ENCODE measurements at places on chromosomes 2 and 18.

DNA sequence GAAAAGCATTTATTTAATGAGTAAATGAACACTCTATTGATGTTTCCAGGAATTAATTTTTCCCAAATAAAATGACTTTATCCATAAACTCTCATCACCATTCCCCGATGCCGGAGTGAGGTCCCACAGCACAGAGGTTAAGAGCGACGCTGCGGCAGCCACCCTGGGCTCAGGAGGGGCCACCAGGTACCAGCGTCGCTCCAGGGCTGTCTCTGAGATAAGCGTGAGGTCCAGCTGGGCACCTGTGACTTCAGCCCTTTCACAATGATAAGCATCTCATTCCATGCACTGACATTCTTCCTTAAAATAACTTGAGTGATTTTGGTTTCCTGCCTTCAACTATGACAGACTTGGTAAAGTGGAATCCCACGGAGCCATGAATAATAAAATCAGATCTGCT is 182.1 kb downstream of the TWIST2 start:
- no peak for DNase-seq

GRCh38 chr2:191910518-191910917 is 63.6 kb upstream of the CAVIN2 start:
- DNase-seq, result no peak

DNA sequence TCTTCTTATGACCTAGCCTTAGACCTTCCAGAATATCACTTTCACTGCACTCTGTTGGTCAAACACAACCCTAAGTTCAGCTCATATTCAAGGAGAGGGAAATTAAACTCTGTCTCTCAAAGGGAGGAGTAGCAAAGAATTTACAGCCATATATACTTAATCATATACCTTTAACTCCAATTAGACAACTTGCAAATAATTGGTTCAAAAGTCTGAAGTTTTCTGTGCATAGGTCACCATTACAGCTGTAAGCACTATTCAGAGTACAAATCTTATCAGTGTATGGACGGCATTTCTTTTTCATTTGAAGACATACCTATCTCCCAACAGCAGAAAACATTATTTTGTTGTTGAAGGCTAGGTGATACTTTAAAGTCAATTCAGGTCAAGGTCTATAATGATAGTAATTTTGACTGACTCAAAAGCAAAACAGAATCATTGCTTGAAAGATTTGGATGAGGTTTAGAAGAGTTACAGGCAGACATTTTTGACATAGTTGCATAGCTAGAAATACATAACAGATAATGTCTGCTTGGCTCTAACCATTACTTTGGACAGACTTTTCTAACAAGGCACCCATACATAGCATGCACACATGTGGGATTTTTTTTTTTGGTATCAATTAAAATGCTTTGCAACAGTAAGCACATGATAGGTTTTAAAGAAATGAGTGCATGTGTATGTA is 131.5 kb downstream of the CPS1 start:
- no peak for DNase-seq

DNA sequence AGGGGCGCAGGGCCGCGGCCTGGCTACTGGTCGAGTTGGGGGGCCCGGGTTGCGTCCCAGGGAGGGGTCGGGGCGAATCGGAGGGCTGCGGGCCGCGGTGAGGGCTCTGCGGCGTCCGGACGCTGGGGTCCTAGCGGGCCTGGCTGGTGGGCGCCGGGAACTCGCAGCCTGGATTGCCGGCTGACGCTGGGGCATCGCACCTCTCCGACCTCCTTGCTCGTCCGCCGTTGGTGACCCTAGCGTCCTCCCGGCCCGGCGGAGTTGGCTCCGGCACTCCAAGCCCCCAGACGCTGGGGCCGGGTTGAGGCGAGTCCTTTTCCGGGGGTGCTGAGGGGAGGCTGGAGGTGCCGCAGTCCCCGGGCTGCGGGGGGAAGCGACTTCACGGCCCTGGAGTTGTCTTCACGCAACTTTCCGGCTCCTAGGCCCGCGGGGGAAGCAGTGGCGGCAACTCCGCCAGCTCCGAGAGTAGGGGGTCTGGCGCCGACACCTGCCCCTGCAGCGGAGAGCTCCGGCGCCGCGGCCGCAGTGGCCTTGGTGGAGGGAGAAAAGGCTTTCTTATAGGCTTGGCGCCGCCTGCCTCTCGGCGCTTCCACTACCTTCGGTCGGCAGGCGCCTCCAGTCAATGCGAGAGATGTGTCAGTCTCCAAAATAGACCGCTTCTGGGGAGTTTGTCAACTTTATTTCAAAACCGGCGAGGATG is 70.3 kb downstream of the HAUS1 start:
- peak; percentile 34 for DNase-seq

- no peak for DNase-seq
These were observed 16.4 kb upstream of the NFATC1 start for GRCh38 chr18:79379251-79379905.

DNA sequence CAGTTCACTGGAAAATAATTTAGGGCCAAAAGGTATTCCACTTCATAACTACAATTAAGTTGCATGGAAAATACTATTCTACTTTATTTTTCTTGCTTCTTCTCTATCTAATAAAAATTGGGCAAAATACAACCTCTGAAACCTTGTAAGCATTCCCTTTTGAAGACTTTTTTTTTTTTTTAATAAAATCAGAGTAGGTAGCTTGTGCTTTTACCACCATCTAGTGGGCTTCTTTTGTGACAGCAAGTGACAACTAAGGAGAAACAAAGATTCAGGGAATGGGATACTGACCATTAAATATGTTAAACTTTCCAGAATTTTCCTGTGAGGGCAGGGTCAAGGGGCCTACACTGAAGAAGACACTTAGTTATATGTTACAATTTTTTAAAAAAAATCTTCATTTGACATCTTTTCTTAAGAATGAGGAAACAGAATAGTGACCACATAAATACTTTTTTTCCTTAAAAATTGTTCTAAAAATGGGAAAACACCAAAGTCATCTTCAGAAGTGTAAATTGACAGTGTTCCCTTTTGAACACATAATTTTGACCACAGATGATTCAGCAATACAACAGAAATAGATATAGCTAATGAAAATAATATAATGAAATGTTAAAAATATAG is 1183.2 kb upstream of the ACVR2A start:
- DNase-seq, result peak; percentile 79

GRCh38 chr2:60353406-60353800 is 200.1 kb downstream of the BCL11A start:
- no peak for DNase-seq

- DNase-seq, result no peak
These were observed 1.1 kb upstream of the HDHD2 start for GRCh38 chr18:47151439-47151838.

DNA sequence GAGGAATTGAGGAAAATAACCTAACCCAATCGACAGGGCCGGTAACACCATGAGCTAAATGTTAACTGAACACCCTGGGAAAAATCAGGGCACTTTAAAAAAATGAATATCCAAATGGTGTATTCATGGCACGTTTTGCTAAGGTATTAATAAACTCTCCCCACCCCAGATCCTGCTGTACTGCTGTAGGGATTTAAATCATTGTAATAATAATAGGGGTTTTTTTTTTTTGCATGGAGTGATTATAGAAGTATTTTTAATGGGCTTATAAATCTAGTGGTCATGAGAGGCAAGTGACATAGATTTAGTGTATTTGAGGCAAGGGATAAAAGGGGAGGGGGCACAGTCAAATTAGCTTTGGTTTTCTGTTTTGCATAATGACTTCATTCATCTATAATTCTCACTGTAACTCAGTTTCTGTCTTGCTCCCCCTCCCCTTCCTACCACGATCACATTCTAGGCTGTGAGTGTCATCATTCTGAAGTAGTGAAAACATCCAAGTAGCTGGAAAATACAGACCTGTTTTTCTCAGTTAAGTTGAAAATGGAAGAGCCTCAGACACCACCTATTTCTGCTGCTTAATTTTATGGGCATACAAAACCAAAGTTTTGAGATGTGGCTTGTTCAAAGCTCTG is 18.2 kb upstream of the MGAT5 start:
- DNase-seq, result no peak

- no peak for DNase-seq
These were observed 419.8 kb downstream of the DPP10 start for GRCh38 chr2:114862243-114862642.

GRCh38 chr2:140975237-140975636 is 1155.6 kb downstream of the LRP1B start:
- DNase-seq, result no peak

GRCh38 chr18:44826418-44827259 is 146.0 kb downstream of the SETBP1 start:
- DNase-seq, result peak; percentile 71

DNA sequence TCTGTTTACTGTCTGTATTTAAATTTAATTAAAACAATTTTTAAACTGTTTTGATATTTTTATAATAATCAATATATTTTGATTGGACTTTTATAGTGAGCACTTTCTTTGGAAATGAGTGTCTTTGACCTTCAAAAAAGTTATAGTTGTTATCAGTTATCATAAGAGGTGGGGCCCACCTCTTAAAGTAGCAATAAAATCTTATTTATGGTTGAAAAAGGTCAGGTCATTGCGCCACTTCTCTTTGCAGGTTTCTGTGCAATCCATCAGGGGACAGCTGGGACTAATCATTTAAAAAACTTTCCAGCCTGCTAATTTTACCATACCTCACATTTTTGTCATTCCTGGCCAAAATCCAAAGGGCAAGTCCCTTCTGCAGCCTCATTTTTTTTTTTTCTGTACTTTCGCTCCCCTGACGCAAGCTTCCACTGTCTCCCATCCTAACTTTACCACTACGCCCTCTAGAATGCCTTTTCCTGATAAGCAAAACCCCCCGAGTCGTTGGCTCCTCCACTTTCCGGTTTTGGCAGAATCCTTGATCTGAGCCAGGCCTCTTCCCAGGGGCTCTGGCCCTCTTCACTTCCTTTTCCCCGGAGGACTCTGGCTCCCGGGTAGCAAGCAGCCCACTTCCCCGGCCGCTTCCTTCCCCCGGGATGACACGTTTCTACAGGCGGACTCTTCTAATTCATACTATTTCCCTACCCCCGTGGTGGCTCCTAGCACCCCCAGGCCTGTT is 1.1 kb upstream of the SEH1L start:
- DNase-seq, result peak; percentile 90

GRCh38 chr2:62334009-62334408 is 138.1 kb downstream of the B3GNT2 start:
- peak; percentile 28 for DNase-seq

DNA sequence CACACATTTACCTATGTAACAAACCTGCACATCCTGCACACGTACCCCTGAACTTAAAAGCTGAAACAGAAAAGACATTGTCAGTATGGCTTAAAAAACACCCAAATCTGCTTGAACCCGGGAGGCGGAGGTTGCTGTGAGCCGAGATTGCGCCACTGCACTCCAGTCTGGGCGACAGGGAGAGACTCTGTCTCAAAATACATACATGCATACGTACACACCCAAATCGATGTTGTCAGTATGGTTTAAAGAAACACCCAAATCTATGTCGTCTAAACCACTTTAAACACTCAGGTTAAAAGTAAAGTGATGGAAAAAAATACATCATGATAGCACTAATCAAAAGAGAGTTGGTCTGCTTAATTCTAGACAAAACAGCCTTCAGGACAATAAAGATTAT is 257.5 kb downstream of the RPRM start:
- DNase-seq, result no peak

DNA sequence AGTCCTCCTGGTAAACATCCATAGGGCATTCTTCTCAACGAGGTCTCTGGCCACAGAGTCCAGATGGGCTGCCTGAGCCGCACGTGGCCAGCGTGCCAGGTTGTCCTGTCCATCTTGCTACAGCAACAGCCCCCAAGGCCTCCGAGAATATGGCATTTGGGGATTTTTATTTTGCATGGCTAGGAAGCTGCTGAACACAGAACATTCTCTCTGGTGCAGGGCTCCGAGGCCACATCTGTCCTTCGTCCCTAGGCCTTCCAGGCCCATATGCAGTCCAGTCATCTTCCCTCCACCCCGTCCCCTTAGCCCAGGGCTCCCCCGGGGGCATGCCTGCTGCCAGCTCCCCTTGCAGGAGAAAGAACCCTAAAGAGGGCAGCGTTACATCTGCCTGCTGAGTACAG is 2.3 kb downstream of the HDAC4 start:
- DNase-seq, result no peak

- no peak for DNase-seq
These were observed 55.5 kb upstream of the ANKRD62 start for GRCh38 chr18:12038082-12038638.

DNA sequence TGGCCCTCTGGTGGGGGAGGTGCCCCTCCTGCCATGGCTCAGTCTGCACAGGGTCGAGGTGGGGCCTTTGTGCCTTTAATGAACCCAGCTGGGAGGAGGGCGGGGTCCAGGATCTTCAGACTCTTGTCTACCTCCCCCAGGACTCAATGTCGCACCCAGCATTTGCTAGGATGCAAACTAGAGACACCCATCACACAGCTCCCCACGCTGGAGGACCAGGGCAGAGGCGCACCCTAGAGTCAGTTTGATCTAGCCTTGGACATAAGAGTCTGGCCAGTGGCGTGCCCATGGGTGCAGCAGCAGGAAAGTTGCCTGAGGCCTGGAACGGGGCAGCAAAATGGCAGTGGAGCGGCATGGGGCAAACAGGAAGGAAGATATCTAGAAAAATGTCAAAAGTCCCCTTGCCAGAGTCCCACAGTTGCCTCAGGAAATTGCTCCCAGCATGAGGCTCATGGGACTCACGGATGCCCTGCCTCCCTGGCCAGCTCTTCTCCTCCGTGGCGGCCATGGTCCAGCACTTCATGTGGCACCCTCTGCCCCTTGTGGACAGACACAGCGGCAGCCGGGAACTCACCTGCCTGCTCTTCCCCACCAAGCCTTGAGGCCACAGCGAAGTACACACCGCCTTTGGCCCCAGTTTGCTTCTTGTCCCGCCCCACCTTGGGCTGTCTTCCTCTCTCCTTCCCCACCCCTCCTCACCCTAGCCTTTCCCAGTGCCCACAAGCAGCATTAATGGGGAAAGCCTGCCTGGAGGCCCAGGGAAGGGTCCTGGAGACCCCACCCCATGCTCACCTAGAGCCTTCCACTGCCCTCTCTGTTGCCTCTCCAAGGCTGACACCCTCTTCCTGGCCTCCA is 17.7 kb downstream of the SH2D6 start:
- no peak for DNase-seq

GRCh38 chr2:127683757-127684156 is 8.4 kb upstream of the LIMS2 start:
- DNase-seq, result no peak

DNA sequence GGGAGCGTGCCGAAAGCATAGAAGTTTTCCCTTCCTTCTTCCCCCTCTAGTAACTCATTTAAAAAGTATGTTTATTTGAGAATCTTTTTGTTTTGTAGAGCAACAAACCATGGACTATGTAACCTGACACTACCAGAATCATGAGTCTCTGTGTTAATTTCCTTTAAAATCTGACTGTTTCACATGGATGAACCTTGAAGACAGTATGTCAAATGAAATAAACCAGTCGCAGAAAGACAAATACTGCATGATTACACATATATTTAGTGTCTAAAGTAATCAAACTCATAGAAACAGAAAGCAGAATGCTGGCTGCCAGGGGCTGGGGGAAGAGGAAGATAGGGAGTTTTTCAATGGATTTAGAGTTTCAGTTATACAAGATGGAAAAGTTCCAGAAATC is 32.3 kb downstream of the PTPN2 start:
- DNase-seq, result no peak

All from kidney (tissue), 22 donors.